ENCODE measurements at places on chromosomes 5 and 9. TPM values are rescaled to one million over a fixed set of nuclear protein-coding genes. Genes with fewer than 3 reads are reported as not detected.

DNA sequence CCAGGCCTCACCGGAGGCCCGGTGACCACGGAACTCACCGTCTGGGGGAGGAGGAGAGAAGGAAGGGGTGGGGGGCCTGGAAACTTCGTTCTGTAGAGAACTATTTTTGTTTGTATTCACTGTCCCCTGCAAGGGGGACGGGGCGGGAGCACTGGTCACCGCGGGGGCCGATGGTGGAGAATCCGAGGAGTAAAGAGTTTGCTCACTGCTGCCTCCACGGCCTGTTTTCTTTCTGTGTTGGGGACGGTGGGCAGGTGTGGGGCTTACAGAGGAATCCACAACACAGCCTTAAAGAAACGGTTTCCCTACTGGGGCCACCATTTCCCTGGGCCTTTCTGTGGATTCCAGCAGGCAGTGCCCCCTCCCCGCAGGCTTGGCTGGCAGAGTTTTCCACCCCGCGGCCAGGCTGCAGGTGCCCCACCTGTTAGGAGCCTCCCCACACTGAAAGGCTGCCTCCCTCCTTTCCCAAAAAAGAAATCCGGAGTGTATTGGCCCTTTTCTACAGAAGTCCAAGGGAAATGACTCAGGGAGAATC, 80.8 kb downstream of the NTNG2 start:
- DNase-seq: no peak

EDIL3 gene
- 19.3 TPM for total RNA-seq

HTR1A gene
- total RNA-seq: not detected

SYNPO gene
- 3.9 TPM for total RNA-seq

SIT1 gene
- total RNA-seq: 0.30 TPM

DNA sequence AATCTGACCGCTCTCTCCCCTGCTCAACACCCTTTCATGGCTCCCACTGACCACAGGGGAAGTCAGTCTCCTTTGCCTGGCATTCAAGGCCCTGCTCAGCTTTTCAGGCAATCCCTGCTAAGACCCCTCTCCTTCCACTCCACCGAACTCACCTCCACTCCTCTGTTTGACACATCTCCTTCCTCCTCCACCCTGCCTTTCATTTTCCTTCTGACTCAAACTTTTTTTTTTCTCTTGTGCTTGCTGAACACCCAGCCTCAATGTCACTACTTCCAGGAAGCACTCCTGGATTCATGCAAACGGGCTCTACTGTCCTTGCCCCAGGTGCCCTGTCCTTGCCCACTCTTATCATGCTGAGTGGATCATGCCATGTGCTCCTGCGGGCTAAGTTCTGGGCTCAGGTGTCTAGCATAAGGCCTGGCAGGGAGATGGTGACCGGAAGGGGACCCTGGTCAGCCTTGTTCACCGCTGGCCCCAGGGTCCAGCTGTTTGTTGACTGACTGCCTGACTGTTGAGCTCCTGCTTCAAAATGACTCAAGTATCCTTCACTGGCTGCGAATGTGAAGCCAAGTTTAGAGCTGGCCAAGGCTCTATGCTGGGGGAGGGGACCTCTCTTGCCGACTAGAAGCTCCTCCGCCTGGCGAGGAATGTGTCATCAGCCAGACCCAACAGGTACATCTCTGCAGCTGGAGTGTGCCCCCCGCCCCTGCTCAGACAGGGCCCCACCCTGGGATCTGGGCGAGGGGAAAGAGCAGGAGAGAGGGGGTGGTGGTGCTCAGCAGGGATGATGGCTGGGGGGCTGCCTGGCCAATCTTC, 6.2 kb downstream of the NR5A1 start:
- DNase-seq: no peak

GRCh38 chr9:70053864-70054263, 10.2 kb downstream of the MAMDC2 start:
- DNase-seq: no peak
